Stimulated activated CD8-positive, alpha-beta memory T cell treated with anti-CD3 and anti-CD28 coated beads, Interleukin-15, amount 100 ng/mL, for 48 hours (primary cell): ENCODE measurements at places on chromosomes 7 and 10.

DNA sequence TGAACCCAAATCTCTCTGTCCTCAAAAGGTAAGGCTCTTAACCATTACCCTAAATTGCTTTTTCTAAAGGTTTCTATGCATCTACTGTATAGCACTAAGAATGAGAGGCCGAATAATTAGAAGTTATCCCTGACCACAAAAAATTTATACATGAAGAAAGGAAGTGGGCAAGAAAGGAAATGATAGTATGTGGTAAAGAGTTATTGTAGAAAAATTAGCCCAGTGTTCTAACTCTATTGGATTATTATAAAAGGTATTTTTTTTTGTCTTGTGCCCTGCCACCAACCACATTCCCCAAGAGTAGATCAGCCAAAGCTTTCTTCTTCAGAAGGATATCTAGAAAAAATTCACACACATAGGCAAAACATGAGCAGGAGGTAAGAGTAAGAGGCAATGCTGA lies 45.4 kb downstream of the DKK1 start:
- DNase-seq = no peak

DNA sequence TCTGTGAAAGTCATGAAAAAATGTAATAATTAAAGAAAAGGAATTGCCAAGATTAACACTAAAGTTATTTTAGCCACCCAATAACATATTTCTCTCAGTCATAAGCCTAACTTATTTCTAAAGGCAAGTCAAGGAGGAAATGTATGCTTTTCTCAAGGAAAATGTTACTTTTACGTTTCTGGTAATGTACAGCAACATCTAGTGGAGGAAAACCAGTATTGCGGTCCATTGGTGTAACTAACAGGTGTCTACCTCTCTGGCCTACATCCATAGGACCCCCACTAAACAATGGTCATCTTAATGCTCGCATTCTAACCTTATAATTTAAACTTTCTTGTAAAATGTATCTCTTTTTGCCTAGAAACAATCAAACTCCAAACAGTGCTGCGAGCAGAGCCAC lies 437.5 kb downstream of the KIF20B start:
- no peak for DNase-seq

DNA sequence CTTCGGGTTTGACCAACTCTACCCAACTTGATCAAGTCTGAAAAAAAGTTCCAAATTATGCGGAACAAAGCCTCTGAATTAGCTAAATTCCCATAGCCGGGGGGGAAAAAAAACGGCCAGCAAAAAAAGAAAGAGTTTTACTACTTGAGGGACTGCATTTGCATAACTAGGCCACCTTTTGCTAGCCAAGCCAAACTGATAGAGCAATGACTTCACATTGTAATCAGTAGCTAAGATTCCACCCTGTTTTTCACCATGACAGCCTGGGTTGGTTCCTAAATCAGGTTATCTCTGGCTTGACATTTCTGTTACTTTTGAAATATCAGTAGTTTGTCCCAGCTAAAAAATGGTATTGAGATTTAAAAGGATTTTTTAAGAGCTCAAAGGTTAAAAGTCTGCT lies 31.4 kb upstream of the CREB3L2 start:
- no peak for DNase-seq

DNA sequence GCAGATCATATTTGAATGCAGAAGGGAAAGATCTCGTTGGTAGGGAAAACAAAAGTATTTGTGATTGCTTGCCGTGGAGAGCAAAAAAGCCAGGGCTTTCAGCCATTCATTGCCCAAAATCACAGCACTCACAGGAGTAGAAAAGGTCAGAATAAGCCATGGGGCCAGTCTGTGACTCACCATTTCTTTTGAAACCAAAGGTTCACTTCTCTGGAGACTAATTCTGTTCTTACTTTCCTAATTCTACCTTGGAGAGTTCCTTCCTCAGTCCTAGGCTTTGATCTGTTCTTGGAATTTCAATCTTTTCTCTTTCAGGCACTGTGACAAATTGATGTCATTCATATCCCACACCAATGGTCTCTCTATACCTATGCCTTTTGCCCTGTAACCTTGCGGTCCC lies 54.1 kb upstream of the FAM180A start:
- no peak for DNase-seq

DNA sequence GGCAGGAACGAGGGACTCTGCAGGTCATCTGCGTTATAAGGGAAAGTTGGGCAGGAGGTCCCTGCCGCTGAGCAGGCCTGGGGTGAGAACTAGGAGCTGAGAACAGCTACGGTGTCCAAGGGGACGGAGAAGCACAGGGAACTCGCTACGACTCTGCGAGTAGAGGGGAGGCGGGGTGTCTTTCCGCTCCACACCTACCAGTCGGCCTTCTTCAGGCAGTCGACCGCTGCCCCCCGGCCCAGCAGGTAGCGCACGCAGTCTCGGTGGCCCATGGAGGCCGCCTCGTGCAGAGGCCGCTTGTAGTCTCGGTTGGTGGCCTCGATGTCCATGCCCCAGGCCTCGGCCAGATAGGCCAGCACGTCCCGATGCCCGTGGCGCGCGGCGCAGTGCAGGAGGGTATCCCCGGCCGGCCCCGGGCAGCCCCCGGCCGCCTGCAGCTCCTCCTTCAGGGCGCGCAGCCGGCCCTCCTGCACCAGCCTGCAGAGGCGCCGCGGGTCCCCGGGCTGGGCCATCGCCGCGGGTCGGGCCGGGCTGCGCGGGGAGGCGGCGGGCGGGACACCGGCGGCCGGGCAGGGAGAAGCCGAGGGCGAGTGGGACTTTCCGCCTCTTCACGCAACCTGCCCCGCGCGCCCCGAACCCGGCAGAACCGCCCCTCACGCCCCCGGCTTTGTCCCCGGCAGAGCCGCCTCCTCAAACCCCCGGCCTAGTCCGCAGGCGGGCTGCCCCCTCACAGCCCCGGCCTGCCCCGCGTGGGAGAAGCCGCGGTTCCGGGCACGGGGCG lies 660 bp downstream of the ANKRD16 start:
- DNase-seq = peak; percentile 26

- DNase-seq = no peak
These were observed 561.1 kb downstream of the TCERG1L start for GRCh38 chr10:130750441-130750840.

- no peak for DNase-seq
These were observed 238.3 kb downstream of the AGMO start for GRCh38 chr7:15323550-15323949.
